SJCRH30 (cell line): ENCODE measurements at places on chromosomes 5 and 9.

- no peak for DNase-seq
Measured at GRCh38 chr5:54885636-54886035, 99.8 kb downstream of the ESM1 start.

GRCh38 chr5:180640861-180641565, 8.4 kb downstream of the FLT4 start:
- DNase-seq = no peak

DNA sequence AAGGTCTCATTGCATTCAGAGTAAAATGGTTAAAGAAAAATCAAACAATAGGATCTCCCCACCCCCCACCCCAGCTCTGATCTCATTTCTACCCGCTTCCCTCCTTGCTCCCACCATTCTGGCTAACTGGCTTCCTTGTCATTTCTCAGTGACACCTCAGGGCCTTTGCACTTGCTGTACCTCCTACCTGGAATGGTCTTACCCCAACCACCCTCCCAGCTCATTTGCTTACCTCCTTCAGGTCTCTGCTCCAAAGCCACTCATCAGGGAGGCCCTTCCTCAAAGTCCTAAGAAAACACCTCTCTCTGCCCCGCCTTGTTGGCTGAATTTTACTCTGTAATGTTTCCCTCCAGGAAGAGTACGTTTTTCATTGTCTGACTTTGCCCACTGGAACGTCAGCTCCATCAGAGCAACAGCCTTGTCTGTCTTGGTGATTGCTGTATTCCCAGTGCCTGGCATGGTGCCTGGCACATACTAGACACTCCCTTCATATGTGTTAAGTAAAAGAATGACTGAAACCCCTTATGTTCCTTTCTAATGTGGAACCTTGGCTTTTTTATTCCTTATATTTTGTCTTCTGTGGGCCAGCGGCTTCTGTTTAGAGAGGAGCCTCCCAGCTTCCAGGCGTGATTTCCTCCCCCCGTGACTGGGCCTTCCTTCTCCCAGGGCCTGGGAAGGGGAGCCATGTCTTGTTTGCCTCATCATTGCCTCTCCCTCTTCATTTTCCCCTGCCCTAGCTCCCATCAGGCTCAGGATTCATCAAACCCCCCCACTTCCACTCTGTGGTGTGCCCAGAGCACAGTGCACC, 26.9 kb downstream of the NEURL1B start:
- DNase-seq = no peak

GRCh38 chr5:15757103-15757502, 257.1 kb downstream of the FBXL7 start:
- DNase-seq = no peak
